NCI-H446 treated with DMSO at 0.1 percent for 48 hours (cell line): ENCODE measurements at places on chromosomes 6 and 20.

DNA sequence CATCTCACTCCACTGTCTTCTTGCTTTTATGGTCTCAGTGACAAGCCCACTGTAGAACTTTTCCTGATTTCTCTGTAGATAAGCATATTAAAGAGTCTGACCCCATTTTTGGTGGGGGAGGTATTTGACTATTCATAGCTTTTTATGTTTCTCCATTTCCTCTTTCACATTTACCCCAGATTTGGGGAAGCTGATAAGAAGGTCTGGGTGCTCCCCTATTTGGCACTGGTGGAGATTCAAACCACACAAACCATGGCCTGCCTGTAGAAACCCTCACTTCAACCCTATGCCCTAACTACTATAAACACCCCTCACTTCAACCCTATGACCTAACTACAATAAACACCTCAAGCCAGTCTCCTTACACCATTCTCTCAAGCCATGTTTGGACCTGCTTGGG, 196.2 kb upstream of the SYNDIG1 start:
- no peak for DNase-seq

DNA sequence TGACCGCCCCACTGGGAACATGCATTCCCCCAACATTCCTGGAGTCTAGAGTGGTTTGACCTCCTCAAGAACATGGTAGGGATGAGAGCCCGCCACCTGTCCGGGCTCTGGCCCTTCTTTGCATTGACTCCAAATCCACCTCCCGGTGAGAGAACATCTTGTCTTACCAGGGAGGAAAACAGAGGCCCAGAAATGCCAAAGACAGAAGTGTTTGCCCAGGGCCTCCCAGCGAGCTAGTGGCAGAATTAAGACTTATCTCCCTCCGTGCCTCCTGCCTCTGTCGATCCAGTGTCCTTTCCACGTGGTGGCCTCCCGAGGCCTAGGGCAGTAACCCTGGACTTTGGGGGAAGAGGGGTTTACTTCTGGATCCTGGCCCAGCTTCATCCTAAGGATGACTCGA, 134.8 kb downstream of the JPH2 start:
- DNase-seq, result no peak

DNA sequence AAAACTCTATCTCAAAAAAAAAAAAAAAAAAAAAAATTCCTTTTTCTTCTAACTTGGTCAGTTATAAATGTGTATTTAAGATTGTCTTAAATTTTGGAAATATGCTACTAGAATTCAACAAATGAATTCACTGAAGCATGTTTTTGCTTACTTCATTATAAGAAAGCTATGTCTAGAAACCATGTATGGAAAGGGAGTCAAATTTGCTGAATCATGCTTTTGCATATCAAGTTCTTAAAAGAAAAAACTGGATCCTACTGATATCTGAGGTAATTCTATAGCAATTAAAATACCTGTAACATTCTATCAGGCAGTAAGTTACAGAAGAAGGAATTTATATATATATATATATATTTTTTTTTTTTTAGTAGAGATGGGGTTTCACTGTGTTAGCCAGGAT, 27.7 kb downstream of the AKIRIN2 start:
- DNase-seq, result no peak

DNA sequence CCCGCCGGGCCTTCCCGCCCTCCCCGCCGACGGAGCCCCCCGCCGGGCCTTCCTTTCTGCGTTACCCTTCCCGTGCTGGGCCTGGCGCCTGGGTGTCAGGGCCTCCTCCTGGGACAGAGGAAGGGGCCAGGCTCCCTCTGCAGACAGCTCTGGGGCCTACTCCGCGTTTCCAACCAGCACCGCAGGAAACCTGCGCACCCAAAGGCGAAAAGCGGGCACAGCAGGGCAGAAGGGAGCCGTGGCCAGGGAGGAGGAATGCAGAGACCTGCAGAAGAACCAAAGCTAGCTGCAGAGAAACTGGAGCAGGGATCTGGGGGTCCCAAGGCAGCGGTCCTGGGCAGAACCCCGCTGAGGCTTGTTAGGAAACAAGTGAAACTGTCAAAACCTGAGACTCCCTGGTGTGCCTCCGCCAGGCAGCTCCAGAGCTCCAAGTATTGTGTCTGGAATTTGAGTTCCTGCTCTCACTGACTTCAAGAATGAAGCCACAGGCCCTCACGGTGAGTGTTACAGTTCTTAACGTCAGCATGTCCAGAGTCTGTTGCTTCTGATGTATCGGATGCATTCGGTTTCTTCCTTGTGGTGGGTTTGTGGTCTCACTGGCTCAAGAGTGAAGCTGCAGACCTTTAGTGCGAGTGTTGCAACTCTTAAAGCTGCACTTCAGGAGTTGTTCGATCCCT, 33.3 kb downstream of the IRF4 start:
- no peak for DNase-seq
